ENCODE measurements at places on chromosomes 6 and 20.

DNA sequence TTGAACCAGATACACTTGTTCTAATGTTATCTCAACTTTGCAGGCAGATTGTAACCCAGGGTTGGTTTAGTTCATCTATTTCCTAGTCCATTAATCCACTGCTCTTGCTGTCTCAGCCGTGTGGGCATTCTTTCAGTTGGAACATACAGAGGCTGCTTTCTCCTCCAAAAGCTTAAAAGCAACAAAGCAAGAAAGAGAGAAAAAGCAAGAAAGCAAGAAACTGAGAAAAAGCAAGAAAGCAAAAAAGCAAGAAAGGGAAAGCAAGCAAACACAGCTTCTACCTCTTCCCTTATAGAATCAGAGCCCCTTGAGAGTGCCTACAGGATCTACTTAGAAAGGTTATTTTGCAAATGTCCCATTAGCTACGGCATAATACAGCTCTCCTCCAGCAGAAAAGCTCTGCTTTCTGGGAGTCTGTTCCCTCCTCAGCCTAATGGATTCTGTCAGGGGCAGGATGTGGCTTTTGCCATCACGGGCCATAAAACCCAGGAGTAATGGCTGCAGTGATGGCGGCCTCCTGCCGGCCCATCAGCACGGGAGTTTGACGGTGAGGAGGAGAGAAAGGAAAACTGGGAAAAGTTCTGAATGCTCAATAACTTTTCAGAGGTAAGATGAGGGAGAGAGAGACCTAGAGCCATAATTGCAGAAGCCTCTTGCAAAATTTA, 156.8 kb upstream of the JARID2 start:
- H3K27ac ChIP-seq: no peak overlapping the region
- no peak for DNase-seq
- peaks cover 22% of the 10 kb centered on the region for H3K4me1 ChIP-seq
- H3K4me3 ChIP-seq: no peak overlapping the region

DNA sequence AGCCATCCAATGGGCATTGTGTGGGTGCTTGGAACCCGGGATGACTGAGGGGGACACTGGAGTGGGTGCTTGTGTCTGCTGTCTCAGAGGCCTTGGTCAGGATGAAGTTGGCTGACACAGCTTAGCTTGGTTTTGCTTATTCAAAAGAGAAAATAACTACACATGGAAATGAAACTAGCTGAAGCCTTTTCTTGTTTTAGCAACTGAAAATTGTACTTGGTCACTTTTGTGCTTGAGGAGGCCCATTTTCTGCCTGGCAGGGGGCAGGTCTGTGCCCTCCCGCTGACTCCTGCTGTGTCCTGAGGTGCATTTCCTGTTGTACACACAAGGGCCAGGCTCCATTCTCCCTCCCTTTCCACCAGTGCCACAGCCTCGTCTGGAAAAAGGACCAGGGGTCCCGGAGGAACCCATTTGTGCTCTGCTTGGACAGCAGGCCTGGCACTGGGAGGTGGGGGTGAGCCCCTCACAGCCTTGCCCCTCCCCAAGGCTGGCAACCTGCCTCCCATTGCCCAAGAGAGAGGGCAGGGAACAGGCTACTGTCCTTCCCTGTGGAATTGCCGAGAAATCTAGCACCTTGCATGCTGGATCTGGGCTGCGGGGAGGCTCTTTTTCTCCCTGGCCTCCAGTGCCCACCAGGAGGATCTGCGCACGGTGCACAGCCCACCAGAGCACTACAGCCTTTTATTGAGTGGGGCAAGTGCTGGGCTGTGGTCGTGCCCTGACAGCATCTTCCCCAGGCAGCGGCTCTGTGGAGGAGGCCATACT, 49.4 kb downstream of the PYGB start:
- H3K27me3 ChIP-seq: no peaks in the 10 kb centered on the region
- H3K4me3 ChIP-seq: no peak overlapping the region
- DNase-seq: no peak
- H3K36me3 ChIP-seq: no peaks in the 10 kb centered on the region

GRCh38 chr20:44039741-44040140, 125.1 kb downstream of the TOX2 start:
- H3K36me3 ChIP-seq: no peaks in the 10 kb centered on the region
- DNase-seq: no peak
- no peaks in the 10 kb centered on the region for H3K4me1 ChIP-seq
- peaks cover 40% of the 10 kb centered on the region for H3K27me3 ChIP-seq
- no peak overlapping the region for H3K4me3 ChIP-seq

GRCh38 chr6:52317841-52318581, 33.5 kb upstream of the MCM3 start:
- H3K4me3 ChIP-seq: no peak overlapping the region
- no peaks in the 10 kb centered on the region for H3K4me1 ChIP-seq
- no peaks in the 10 kb centered on the region for H3K27me3 ChIP-seq
- DNase-seq: no peak
- no peaks in the 10 kb centered on the region for H3K36me3 ChIP-seq
- no peak overlapping the region for H3K27ac ChIP-seq

GRCh38 chr6:38714239-38715015, 684 bp upstream of the DNAH8 start:
- no peak overlapping the region for H3K27ac ChIP-seq
- H3K4me3 ChIP-seq: peak overlapping the region; percentile 34
- no peaks in the 10 kb centered on the region for H3K36me3 ChIP-seq
- no peak for DNase-seq

DNA sequence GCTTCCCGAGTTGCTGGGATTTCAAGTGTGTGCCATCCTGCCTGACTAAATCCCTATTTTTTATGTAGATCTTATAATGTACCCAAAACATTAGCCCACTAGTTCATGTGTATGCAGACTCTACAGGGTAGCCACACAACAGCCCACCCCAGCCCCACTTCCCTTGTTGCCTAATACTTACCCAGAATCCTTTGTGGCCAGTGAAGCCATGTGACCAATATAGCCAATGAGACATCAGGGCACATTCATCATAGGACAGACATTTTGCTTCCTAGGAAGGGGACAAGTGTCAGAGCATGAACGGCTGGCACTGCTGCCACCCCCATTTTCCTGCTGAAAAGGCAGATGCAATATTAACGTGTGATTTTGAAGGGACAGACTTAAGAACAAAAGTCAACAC, 36.0 kb upstream of the TCP11 start:
- peaks cover 12% of the 10 kb centered on the region for H3K4me1 ChIP-seq
- H3K27me3 ChIP-seq: no peaks in the 10 kb centered on the region
- no peaks in the 10 kb centered on the region for H3K36me3 ChIP-seq
- H3K4me3 ChIP-seq: no peak overlapping the region
- H3K27ac ChIP-seq: no peak overlapping the region

GRCh38 chr6:168941036-168941435, 312.6 kb downstream of the THBS2 start:
- H3K27ac ChIP-seq: no peak overlapping the region
- H3K4me1 ChIP-seq: no peaks in the 10 kb centered on the region
- H3K36me3 ChIP-seq: no peaks in the 10 kb centered on the region
- H3K27me3 ChIP-seq: no peaks in the 10 kb centered on the region
- DNase-seq: no peak
- H3K4me3 ChIP-seq: no peak overlapping the region

- H3K27ac ChIP-seq: peak overlapping the region; percentile 32
- no peak for DNase-seq
- H3K36me3 ChIP-seq: peaks cover 37% of the 10 kb centered on the region
- no peaks in the 10 kb centered on the region for H3K27me3 ChIP-seq
Observed at GRCh38 chr20:31679357-31680285, 41.9 kb downstream of the COX4I2 start.

DNA sequence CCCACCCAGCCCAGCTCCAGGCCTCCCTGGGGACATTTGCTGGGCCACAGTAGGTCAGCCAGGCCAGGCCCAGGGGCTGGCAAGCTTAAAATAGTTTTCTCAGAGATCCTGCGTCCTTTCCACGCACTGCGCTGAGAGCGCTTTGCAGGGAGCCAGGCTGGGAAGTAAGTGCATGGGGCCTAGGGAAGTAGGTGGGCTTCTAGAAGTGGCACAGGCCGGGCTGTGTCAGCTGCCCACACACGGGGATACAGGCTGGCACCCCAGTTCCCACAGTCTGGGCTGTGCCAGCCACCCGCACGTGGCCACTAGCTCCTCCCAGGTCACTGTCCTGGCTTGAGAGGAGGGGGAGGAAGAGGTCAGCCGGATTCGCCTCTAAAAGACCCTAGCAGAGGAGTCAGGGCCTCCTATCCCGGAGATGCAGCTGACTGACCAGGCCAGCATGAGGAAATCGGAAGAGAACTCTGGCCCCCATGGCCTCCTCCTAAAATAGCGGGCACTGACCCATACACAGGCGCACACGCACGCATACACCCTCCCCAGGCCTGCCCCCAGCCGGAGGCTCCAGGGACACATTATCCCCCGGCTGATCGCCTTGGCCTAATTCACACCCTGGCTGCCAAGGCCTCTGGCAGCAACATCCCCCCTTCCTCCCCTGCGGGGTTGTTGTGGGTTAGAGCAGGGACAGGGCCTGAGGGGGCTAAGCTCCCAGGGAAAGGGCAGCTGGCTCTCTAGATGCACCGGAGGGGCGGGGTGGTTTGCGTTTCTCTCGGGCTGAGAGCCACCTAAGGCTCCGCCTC, 5.4 kb downstream of the SLCO4A1 start:
- peaks cover 6% of the 10 kb centered on the region for H3K27me3 ChIP-seq
- H3K27ac ChIP-seq: peak overlapping the region; percentile 92
- H3K4me1 ChIP-seq: peaks cover 95% of the 10 kb centered on the region
- no peak overlapping the region for H3K4me3 ChIP-seq
- no peak for DNase-seq
- H3K36me3 ChIP-seq: peaks cover 13% of the 10 kb centered on the region

DNA sequence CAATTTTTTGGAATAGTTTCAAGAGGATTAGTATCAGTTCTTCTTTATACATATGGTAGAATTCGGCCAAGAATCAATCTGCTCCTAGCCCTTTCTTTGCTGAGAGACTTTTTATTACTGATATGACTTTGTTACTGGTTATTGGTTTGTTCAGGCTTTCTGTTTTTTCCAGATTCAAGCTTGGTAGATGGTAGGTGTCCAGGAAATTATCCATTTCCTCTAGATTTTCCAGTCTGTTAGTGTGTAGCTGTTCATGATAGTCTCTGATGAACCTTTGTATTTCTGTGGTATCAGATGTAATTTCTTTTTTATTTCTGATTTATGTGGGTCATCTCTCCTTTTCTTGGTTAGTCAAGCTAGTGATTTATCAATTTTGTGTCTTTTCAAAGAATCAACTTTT, 167.6 kb downstream of the GMDS start:
- no peaks in the 10 kb centered on the region for H3K27me3 ChIP-seq
- no peak for DNase-seq
- H3K36me3 ChIP-seq: no peaks in the 10 kb centered on the region
- H3K27ac ChIP-seq: no peak overlapping the region
- no peaks in the 10 kb centered on the region for H3K4me1 ChIP-seq
- no peak overlapping the region for H3K4me3 ChIP-seq

DNA sequence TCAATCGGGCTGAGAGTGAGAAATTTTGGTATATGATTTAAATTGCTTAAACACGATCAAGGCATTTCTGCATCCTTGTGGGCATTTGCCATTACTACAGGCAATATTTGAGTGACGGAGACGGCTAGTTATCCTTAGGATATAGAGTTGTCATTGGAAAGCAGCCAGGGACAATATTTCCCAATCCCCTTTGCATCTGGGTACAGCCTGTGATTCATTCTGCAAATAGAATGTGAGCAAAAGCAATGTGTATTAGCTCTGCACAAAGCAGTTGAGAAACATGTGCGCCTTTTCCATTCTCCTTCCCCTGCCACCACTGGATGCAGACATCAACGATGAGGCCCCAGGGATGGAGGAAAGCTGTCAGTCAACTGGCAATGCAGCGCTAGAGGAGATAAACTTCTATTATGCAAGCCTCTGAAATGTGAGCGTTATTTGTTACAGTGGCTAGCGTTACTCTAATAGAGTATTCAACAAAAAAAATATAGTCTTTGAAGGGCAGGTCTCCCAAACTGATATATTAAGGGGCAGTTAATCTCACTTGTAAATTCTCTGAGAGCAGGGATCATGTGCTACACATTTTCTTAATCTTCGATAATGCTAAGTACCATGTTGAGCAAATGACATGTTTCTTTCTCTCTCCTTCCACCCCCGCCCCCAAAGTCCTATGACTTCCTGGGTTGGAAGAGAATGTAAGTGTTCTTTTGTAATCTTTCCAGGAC, 37.1 kb upstream of the NCOA3 start:
- no peaks in the 10 kb centered on the region for H3K36me3 ChIP-seq
- no peaks in the 10 kb centered on the region for H3K27me3 ChIP-seq
- peaks cover 40% of the 10 kb centered on the region for H3K4me1 ChIP-seq
- no peak overlapping the region for H3K4me3 ChIP-seq

DNA sequence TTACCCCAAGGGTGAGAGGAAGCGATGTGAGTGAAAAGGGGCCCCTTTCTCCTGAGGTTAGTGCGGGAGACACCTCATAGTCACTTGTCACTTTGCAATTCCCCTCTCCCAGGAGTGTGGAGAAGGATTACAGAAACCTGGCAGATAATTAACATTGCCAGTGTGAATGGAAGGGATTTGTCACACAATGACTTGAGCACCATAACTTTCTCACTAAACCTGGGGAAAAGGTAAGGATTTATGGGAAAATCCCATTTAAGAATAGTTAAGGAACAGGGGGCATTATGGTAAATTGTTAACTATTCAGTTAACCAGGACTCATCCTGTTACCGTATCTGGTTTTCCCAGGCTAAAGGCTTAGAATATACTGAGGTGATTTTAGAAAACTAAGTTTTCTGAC, 219.5 kb upstream of the JAG1 start:
- H3K27me3 ChIP-seq: no peaks in the 10 kb centered on the region
- no peaks in the 10 kb centered on the region for H3K36me3 ChIP-seq
- no peaks in the 10 kb centered on the region for H3K4me1 ChIP-seq
- H3K4me3 ChIP-seq: no peak overlapping the region

GRCh38 chr6:134278000-134278399, 39.9 kb downstream of the SGK1 start:
- H3K27me3 ChIP-seq: no peaks in the 10 kb centered on the region
- H3K27ac ChIP-seq: no peak overlapping the region
- no peaks in the 10 kb centered on the region for H3K36me3 ChIP-seq
- H3K4me3 ChIP-seq: no peak overlapping the region

- H3K4me1 ChIP-seq: peaks cover 38% of the 10 kb centered on the region
- H3K27me3 ChIP-seq: no peaks in the 10 kb centered on the region
- H3K4me3 ChIP-seq: no peak overlapping the region
- DNase-seq: no peak
Observed at GRCh38 chr6:142942238-142942637, 2.7 kb downstream of the HIVEP2 start.

DNA sequence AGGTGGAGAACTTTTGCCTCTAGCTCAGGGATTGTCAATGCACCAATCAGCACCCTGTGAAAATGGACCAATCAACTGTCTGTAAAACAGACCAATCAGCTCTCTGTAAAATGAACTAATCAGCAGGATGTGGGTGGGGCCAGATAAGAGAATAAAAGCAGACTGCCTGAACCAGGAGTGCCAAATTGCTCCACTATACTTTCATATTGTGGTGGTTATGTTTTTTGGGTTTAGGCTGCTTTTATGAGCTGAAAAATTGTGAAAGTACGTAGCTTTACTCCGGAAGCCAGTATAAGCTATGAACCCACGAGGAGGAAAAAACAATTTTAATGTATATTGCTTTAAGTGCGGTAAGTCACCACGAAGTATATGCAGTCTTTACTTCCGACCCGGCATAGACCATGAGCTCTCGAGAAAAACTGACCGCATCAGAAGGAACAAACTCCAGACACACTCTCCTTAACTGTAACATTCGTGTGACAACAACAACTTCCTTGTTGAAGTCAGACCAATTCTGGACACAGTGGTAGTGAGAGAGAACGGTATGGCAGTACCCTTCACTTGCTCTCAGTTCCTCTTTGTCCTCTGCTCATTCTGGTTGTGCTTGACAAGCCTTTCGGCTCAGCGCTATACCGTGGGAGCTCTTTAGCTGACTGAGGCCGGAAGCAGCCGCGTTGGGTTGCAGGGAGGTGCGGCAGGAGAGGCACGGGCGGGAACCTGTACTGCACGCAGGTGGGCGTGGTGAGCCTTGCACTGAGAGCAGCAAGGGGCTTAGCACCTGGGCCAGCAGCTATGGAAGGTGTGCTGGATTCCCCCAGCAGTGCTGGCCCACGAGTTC, 81.9 kb upstream of the E2F3 start:
- no peaks in the 10 kb centered on the region for H3K36me3 ChIP-seq
- H3K27me3 ChIP-seq: no peaks in the 10 kb centered on the region
- H3K4me1 ChIP-seq: no peaks in the 10 kb centered on the region
- peak; percentile 40 for DNase-seq
- no peak overlapping the region for H3K27ac ChIP-seq

All from stomach (tissue), 19 donors.